ENCODE measurements at places on chromosomes 5 and 9. TPM values are rescaled to one million over a fixed set of nuclear protein-coding genes. Genes with fewer than 3 reads are reported as not detected.

GRCh38 chr5:90386099-90386710 is 23.4 kb downstream of the CETN3 start:
- no peak overlapping the region for H3K4me3 ChIP-seq
- peak; percentile 20 for DNase-seq
- H3K4me1 ChIP-seq = peaks cover 2% of the 10 kb centered on the region
- H3K36me3 ChIP-seq = no peaks in the 10 kb centered on the region
- no peaks in the 10 kb centered on the region for H3K27me3 ChIP-seq
- no peak overlapping the region for H3K27ac ChIP-seq

PCDHA6 gene
- 0.09 TPM for total RNA-seq

GRCh38 chr9:70043285-70043684 is 363 bp upstream of the MAMDC2 start:
- DNase-seq = no peak
- no peak overlapping the region for H3K27ac ChIP-seq
- peaks cover 33% of the 10 kb centered on the region for H3K4me1 ChIP-seq
- no peaks in the 10 kb centered on the region for H3K36me3 ChIP-seq

GRCh38 chr9:78163834-78164233 is 72.0 kb upstream of the CEP78 start:
- no peaks in the 10 kb centered on the region for H3K36me3 ChIP-seq
- no peak overlapping the region for H3K27ac ChIP-seq
- no peak overlapping the region for H3K4me3 ChIP-seq

STPG3 gene
- not detected for total RNA-seq

DNA sequence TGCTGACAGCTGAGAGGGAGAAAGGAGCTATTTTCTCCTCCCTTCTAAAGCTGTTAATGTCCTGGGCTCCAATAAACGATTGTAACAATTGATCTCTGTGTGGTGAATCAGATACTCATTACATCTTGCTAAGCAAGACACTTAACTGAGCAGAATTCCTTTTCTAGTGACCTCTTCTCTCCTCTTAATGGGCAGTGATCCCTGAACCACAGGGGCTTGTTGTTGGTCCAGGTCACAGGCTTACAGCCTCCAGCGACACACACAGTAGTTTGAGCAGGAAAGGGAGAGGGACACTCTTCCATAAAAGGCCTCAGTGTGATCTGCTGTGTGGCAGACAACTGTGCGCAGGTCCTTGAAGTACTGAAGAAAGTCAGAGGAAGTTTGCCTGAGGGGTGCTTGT is 58.5 kb upstream of the MYO10 start:
- H3K4me3 ChIP-seq = no peak overlapping the region
- no peaks in the 10 kb centered on the region for H3K36me3 ChIP-seq
- H3K27ac ChIP-seq = no peak overlapping the region
- no peaks in the 10 kb centered on the region for H3K27me3 ChIP-seq

DNA sequence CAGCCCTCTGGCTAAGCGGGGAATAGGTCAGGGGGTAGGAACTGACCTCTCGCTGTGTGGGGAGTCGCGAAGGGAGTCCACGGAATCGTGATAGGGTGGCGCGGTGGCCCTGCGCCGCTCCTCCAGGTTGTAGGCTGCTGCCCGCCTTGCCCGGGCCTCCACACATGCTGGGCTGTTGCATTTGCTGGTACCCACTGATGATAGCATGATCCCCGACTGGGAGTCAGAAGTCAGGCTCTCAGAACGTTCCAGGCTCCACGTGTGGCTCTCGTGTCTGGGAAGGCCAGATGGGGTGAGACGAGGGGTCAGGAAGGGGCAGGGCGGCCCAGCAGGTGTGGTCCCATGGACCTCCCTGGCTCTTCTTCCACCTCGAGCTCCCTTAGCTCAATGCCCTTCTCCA is 56.0 kb downstream of the PSD2 start:
- no peak overlapping the region for H3K27ac ChIP-seq
- H3K36me3 ChIP-seq = no peaks in the 10 kb centered on the region
- H3K4me3 ChIP-seq = no peak overlapping the region

ERGIC1 gene
- 58.8 TPM for total RNA-seq

DNA sequence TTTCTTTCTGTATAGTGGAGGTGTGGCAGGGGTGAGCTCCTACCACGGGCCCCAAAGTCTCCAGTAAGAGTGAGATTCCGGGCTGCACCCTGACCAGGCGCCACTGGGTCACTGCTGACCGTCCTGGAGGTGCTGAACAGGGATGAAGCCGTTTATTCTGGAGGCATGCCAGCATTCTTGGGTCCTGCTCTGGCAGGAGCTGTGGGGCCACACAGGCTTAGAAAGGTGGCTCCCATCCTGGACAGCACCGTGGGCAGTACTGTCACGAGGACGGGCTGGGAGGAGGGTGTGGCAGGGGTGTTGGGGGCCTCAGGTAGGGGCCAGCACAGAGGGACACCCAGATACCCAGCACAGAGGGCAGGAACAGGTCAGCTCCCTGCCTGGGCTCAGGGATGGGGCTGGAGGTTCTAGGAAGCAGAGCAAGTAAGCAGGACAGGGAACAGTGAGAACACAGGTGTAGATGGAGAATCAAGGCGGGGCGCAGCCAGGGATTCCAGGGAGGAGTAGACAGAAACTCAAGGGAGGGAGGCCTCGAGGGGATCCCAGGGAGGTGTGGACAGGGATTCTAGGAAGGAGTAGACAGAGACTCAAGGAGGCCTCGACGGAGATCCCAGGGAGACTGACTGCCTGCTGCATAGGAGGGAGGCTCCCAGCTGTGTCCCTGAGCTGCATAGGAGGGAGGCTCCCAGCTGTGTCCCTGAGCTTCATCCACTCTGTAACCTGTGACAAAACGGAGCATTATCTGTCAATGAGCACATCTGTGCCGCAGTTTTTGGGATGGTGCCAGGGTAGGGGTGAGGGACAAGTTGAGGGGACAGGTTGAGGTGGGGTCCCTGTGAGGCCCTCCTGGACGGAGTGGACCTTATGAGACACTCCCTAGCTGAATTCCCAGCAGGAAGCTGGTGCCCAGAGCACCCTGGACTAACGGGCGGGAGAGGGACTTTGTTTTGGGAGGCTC is 1.1 kb upstream of the PLEKHG4B start:
- H3K27me3 ChIP-seq = peaks cover 57% of the 10 kb centered on the region
- peak; percentile 14 for DNase-seq
- H3K4me3 ChIP-seq = no peak overlapping the region
- H3K4me1 ChIP-seq = no peaks in the 10 kb centered on the region
- H3K27ac ChIP-seq = no peak overlapping the region

CFAP90 gene
- 0.22 TPM for total RNA-seq

DNA sequence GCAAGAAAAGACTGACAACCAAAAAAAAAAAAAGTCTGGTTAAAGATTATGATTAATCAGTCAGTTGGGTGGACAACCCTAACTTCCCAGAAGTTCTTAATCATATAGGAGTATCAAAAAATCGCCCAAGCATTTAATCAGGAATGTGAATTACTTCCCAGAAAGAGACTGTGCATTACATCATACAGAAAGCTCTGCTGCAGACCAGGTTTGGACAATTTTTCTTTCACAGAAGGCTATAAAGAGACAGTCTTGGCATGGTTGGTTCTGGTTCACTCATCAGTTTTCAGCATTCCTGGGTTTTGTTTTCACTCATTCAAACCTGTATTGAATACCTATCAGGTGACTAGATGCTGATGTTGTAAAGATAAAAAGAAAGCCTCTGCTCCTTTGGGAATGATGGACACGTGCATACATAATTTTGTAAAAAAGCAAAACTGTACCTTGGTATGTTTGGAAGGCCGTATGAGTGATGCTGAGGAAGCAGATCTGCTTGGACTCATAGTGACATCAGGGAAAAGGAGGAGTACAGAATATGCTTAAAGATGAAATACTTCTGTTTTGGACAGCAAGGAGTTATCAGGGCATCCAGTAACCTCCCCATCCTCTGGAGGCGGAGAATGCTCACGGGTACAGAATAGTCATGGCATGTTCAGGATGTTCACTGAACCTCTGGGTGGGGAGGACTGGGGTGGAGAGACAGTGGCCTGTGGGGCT is 178.4 kb downstream of the GNA14 start:
- no peak overlapping the region for H3K4me3 ChIP-seq
- H3K4me1 ChIP-seq = no peaks in the 10 kb centered on the region
- no peak overlapping the region for H3K27ac ChIP-seq
- H3K36me3 ChIP-seq = no peaks in the 10 kb centered on the region
- peak; percentile 59 for DNase-seq

CHSY3 gene
- 6.3 TPM for total RNA-seq

All from muscle of leg (tissue), 16 donors.